ENCODE measurements at places on chromosomes 5 and 9.

GRCh38 chr5:5384660-5385330 is 37.7 kb upstream of the ICE1 start:
- no peak for DNase-seq

GRCh38 chr9:4090491-4090890 is 209.4 kb downstream of the GLIS3 start:
- DNase-seq: no peak

DNA sequence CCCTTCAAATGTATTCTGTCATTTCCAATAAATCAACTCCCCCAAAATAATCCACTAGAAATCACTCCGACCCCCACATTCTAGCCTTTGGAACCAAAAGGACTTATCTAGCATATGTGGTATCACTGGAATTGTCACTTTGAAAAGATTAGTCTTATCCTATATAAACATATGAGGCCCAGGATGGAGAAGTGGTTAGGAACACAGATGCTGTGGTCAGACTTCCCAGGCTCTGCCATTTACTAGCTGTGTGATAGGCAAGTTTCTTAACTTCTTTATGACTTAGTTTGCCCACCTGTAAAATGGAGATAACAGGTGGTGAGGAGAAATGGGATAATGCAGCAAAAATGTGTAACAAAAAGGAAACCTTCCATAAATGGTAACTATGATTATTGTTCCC is 62.0 kb upstream of the GLRX start:
- DNase-seq: no peak

DNA sequence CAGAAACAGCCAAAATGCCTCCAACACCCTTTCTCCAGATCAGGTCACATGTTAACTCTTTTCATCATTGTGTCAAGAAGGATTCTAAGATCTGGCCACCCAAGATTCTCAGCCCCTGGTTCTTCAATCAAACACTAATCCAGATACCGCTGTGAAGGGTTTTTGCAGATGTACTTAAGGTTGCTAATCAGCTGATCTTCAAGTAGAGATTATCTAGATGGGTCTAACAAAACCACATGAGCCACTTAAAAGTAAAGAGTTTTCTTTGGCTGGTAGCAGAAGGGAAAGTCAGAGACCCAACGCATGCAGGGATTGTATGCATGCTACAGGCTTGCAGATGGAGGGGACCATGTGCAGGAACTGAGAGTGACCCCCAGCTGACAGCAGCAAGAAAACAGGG is 267.9 kb downstream of the CDK5RAP2 start:
- DNase-seq: no peak

- no peak for DNase-seq
These were observed 52.1 kb upstream of the CEMIP2 start for GRCh38 chr9:71820403-71820921.

DNA sequence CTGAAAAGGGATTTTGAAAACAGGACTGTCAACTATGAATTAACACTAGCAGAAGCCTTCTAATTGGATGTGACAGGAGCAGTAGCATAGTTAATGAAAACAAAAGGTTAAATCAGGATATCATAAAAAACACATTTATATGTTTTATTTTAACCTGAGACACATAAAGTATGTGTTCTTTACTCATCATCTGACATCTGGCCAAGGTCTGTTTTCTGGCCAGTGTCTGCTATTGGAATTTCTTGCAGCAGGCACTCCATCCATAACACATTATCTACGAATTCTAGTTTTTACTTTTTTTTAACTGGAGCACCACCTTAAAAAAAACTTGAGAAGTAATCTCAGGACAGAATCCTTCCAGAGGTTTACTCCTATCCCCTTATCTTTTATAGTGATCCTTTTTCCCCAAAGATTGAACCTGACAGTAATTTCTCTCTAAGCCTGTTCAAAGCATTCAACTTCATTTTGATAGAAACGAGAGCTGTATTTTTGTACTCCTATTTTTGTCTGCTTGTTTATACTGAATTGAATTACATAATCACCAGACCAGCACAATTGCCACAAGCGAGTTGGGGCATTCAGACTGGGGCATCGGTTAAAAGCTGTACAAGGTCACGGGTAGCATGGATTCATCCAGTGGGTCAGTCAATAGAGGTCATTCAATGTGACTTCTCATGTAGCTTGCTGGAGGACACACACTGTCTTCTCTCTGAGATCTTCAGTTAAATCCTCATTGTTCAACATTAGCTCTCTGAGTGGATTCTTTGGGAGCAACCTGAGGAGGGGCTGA is 205.6 kb upstream of the CLINT1 start:
- DNase-seq: no peak

DNA sequence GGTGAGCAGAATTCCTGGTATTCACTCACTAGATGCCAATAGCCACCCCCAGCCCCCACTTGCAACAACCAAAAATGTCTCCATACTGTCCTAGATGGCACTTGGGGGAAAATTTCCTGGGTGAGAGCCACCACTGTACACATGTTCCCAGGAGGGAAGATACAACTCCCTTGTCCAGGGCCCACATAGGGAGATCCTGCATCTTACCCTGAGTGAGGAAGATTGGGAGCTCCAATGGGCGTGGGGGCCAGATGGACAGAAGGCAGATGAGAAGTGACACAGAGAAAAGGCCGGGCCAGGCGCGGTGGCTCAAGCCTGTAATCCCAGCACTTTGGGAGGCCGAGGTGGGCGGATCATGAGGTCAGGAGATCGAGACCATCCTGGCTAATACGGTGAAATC is 12.3 kb upstream of the IPPK start:
- DNase-seq: no peak

GRCh38 chr9:26066237-26066636 is 388.0 kb upstream of the TUSC1 start:
- DNase-seq: no peak

DNA sequence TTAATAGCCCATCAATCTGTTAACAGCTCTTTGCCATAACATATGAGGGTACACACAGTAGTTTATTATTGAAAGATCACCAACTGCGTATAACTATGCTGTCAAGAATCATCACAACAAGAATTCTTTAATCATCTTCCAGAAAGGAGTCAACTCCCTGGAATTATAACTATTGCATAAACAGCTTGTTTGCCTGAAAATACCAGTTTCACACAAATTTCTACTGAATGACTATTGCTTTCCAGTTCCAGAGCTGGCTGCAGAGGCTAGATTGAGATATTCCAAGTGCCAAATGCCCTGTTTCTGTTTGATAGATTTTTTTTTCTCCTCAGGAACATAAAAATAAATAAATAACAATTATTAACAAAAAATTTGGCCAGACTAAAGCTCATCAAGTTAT is 444.7 kb downstream of the TLE1 start:
- DNase-seq: no peak

GRCh38 chr9:126148994-126149393 is 177.6 kb upstream of the MVB12B start:
- DNase-seq: peak; percentile 7

GRCh38 chr5:100647461-100648230 is 112.5 kb downstream of the FAM174A start:
- DNase-seq: no peak

DNA sequence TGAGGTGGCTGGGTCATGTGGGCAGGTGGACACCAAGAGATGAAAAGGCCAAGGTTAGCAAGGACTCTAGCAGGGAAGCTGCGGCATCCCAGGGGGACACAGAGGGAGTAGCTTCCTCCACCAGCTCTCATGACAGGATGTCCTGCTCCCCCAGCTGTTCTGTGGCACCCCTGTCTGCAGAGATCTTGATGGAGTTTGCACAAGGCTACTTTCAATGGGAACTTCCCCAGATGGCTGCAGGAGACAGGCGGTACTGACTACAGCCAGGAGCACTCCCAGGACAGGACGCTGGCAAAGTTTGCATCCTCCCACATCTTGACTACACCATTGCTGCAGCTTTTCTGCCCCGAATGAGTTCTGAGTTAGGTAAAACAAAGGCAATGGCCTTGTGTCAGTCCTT is 312.8 kb downstream of the TLE4 start:
- DNase-seq: no peak

DNA sequence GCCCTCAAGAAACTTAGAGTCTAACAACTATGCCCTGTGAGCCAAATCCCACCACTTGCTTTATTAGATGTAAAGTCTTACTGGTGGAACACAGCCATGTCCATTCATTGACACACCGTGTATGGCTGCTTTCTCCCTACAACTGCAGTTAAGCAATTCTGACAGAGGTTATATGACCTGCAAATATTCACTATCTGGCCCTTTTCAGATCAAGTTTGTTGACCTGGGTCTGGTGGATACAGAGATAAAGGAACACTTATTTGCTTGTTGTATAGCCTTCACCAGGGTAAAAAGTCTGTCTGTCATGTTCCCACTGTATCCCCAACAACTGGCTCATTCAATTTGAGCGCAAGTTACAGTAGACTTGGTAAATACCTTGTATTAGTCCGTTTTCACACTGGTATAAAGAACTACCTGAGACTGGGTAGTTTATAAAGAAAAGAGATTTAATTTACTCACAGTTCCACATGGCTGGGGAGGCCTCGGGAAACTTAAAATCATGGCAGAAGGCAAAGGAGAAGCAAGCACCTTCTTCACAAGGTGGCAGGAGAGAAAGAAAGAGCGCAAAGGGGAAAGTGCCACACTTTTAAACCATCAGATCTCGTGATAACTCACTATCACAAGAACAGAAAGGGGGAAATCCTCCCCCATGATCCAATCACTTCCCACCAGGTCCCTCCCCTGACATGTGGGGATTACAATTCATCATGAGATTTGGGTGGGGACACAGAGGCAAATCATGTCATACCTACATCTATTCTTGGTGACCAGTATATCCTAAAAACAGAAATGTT is 27.9 kb downstream of the DEPDC1B start:
- DNase-seq: no peak

DNA sequence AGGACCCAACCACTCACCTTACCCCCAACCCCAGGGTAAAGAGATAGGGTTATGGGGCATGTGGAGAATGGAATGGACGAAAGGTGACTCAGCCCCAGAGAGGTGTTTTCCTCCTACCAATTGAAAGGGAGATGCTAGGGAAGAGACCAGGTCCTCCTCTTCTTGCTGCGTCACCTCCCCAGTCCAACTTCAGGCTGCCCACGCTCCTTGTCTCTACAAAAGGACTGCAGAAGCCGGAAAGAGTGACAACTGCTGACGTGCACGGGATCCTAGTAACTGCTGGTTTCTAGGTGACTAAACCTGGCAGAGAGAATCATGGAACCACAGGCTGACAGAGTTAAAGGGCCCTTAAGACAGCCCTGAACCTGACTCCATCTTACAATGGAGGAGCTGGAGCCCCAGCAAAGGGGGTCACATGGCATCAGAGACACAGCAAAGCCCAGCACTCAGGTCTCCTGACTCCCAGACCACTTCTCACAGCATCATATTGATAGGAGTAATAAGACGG is 2.2 kb downstream of the GPX3 start:
- no peak for DNase-seq

- DNase-seq: no peak
These were observed 105.2 kb downstream of the CDK5RAP2 start for GRCh38 chr9:120474591-120475243.

- peak; percentile 54 for DNase-seq
These were observed 38.0 kb downstream of the PALM2AKAP2 start for GRCh38 chr9:109817846-109818472.

- DNase-seq: no peak
These were observed 22.5 kb downstream of the MUSK start for GRCh38 chr9:110691002-110691549.

GRCh38 chr5:74973694-74974093 is 78.7 kb downstream of the GCNT4 start:
- no peak for DNase-seq

GRCh38 chr9:93177676-93178075 is 6.3 kb upstream of the WNK2 start:
- no peak for DNase-seq

- DNase-seq: no peak
These were observed 131.4 kb upstream of the TRIM32 start for GRCh38 chr9:116555556-116556155.

DNA sequence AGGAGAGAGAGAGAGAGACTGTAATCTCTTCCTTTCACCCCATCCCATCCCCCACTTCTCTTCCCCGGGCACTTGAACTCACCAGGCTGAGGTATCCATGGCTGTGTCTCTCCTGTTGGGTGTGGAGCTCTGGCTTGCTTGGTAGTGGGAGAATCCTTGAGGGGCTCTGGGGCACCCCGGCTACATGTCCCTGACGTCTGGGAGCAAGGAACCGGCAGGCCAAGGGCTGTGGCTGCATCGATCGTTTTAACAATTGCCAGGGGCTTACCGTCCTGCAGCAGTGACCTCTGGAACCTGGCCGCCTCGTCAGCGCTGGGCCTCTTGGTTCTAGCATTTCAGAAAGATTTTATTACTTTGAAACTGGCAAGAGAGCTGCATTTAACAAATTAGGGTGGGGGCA is 30.0 kb downstream of the FGF18 start:
- DNase-seq: no peak

DNA sequence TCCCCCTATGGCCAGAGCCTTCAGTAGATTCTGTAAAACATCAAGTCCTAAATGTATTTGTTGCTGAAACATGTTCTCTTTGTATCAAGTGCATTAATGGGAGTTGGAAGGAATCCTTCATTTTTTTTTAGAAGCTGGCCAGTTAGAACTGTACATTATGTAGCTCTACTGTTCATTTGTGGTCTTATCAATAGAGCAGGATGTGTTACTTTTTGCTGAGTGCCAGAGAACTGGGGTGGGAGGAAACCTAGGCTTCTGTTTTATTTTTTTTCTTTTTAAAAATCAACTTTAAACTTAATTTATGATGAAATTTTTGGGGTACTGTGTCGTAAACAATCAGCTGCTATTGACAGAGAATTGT is 5.1 kb downstream of the PIP5K1B start:
- no peak for DNase-seq

GRCh38 chr5:68169903-68170302 is 45.7 kb upstream of the PIK3R1 start:
- no peak for DNase-seq

DNA sequence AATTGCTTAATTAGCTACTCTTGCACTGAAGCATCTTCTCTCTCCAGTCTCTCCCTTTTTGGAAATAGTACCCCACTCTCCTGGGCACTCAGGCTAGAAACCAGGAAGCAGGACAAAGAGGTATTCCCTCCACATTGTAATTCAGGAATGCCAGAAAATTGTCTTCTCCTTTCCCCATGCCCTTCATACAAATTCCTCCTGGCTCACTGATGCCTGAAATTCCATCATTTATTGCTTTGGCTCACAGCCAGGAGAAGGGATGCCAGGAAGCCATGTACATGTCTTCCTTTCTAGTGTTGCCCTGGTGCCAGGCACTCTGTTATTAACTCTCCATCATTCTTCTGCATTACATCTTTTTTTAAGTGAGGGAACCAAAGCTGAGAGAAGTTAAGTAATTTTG is 716.5 kb upstream of the C9orf72 start:
- DNase-seq: no peak
